ENCODE measurements at places on chromosomes 5 and 9.

GRCh38 chr5:135308752-135309151 is 90.3 kb downstream of the MACROH2A1 start:
- DNase-seq: no peak

DNA sequence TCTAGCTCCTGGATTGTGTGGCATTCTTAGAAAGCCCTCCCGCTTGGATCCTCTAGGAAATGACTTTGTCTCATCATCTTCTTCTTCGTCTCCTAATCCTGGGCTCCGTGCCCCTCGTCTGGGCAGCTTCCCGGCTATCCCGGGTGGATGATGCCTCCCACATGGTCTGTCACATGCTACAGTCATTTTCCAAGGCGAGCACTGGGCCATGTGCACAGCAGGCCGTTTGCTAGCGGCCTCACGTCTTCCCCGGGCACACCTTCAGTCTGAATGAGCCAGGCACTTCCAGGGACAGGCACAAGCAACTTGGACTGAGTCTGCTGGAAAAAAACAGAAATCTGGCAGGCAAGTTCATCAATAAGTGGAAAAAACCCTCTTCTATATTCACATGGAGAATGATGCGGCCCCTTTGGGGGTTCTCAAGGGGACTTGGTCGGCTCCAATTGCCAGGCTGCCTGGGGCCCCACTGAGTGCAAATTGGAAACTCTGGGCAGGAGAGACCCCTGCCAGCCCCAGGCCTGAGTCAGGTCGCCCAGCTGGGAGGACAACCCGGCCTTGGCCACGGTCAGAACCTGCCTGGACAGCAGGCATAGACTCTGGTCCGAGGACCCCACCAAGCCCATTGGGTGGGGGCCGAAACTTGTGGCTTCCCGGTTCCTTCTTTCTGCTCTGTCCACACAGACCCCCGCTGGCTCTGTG is 11.1 kb upstream of the WNK2 start:
- no peak for DNase-seq

GRCh38 chr5:73405691-73406090 is 42.9 kb downstream of the FOXD1 start:
- no peak for DNase-seq

DNA sequence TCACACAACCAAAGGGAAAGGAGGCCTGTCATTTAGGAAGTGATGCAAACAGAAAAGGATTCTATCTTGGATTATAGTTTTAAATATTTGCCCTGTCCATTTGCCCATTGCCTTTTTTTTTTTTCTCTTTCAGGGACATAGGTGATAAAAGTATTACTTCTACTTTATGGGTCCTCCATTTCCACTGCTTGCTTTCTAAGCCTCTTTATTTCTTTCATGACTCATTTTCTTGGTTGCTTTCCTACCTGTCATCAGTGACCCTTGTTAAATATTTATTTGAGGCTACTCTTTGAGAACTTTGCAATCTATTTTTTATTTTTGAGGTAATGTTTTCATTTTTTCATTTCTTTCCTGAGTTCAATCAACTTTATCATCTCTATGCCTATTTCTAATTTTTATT is 522.9 kb upstream of the ARRDC3 start:
- DNase-seq: no peak
